ENCODE measurements at places on chromosomes 2 and 18.
A peak's percentile ranks its signal among the peaks of the same experiment; 100 is the strongest.

GRCh38 chr2:205076405-205076804 lies 531.1 kb downstream of the PARD3B start:
- DNase-seq = no peak

- peak; percentile 57 for DNase-seq
Observed at GRCh38 chr2:64595397-64596176, 58.1 kb downstream of the SERTAD2 start.

GRCh38 chr2:191629976-191630712 lies 47.8 kb upstream of the NABP1 start:
- no peak for DNase-seq

GRCh38 chr18:77469131-77469530 lies 219.5 kb downstream of the GALR1 start:
- DNase-seq = no peak

GRCh38 chr2:203811491-203812221 lies 55.9 kb upstream of the CTLA4 start:
- DNase-seq = peak; percentile 87

- no peak for DNase-seq
Observed at GRCh38 chr2:190407246-190407661, 901 bp upstream of the MFSD6 start.

DNA sequence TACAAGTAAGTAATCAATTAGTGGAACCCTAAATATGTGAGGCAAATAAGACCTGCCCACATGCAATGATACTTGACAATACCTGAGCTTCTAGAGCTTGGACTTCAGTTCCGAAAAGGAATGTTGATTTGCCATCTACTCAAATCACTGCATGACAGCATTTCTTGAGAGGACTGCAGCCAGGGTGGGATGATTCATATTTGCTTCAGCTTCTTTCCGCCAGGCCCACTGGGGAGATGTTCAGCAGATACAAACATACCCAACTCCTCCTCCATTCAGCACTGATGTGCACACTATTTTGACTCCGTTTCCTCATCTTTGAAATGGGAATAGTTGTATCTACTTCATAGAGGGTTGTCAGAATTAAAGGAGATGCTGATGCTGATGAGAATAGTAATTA lies 28.8 kb upstream of the TMEM177 start:
- DNase-seq = peak; percentile 35

- no peak for DNase-seq
Observed at GRCh38 chr2:2291500-2292260, 39.4 kb downstream of the MYT1L start.

- peak; percentile 55 for DNase-seq
Observed at GRCh38 chr2:232633413-232634205, at the start of gene EFHD1. TSS of gene EFHD1 (plus strand) at chr2:232633604. CDS start at chr2:232633705, 101 bp downstream.

DNA sequence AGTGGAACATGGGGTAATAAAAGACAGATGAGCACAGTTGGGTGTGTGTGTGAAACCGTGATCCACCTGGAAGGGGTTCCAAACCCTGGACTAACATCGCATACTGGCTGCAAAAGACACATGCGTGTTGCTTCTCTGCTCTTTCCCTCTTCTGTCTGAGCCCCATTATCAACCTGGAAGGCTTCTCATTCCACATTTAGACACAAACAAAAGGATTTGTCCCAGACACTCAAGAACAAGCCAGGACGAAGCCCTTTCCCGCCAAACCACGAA lies 7.0 kb upstream of the SP9 start:
- DNase-seq = no peak

DNA sequence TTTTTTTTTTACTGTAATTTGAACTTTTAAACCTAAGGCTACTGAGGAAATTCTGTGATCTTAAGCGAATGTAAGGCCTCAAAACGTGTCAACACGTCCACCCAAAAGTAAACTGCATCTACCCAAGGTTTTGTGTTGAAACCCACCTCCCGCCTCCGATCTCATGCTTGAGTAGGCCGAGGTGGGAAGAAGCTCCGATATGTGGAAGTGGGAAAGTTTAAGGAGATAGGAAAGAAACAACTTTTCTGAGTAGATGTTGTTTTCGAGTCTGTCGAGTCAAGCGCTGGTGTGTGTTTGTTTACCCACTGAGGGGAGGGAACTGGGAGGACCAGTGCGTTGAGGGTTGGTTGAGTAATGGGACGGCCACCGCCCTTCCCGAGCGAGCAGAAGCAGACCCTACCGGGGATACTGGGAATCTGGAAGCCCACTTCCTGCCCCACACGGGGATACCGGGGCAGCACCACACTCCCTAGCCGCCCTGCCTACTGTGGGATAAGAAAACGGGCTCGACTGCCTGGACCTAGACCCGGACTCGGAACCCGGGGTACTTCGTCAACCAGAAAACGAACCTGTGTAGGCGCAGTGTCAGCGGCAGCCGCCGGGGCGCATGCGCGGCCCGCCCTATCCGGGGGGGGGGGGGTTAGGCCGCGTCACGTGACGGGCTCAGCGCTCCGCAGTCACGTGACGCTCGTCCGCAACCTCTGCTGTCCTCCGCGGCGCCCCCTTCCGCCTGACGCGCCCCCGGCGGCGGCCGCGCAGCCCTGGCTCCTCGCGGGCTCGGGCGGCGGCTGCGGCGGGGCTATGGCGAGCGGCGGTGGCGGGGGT lies at the start of gene RETREG2:
TSS of gene RETREG2 (plus strand) at position 724 of the 825 bp plus-strand sequence. CDS start at position 802, 78 bp downstream.
- DNase-seq = peak; percentile 95

- DNase-seq = no peak
Observed at GRCh38 chr2:10956006-10956790, 44.5 kb downstream of the KCNF1 start.

DNA sequence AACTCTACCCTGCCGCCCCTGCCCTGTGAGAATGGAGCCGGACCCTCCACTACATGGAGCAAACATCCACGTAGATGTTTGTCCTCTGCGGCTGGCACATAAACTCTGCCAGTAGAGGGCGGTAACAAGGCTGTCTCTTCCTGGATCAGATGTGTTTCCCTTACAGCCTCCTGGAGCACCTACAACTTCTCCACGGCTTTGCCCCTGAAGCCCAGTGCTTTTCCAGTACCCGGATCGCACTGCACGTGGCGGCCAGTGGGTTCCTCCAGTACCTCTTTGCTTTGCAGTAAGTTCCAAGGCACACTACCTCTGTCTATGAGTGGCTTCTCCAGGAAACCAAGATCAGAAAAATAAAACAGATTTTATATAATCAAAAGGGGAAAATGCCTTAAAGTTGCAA lies 651.3 kb downstream of the DCDC2C start:
- DNase-seq = no peak

- DNase-seq = no peak
Observed at GRCh38 chr2:23530909-23531276, 145.9 kb downstream of the KLHL29 start.

DNA sequence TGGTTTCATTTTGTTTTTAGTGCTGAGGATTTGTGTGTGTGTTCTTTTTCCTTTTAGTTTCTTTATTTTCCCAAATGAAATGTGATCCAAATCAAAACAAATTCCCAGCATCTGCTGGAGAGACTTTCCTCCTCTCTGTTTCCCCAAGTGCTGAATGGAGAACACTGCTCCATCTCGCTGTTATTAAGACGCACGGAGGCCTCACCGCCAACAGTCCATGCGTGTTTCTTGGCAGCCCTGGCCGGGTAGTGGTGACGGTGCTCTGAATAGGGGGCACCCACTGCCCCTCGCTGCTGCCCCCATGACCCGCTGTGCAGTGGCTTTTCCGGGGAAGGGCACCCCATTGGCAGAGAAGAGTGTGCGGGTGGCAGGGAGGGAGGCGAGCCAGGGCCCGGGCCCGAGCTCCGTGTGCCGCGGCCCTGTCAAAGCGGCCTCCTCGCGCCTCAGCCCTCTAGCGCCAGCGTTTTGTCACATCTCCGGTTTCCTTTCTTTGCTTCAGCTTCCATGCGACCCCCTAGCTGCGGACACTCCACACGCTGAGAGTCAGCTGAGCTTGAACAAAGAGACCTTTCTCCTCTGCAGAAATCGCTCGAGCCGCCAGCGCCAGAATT lies 473.7 kb upstream of the SALL3 start:
- DNase-seq = no peak

GRCh38 chr2:74846481-74846880 lies 12.6 kb downstream of the HK2 start:
- no peak for DNase-seq

- no peak for DNase-seq
Observed at GRCh38 chr18:50638884-50639420, 79.1 kb downstream of the MAPK4 start.

- DNase-seq = peak; percentile 91
Observed at GRCh38 chr2:217996361-217996760, 6.4 kb downstream of the TNS1 start.

- no peak for DNase-seq
Observed at GRCh38 chr2:167506395-167506794, 618.1 kb downstream of the XIRP2 start.

- DNase-seq = peak; percentile 14
Observed at GRCh38 chr2:50535971-50536759, 495.8 kb downstream of the NRXN1 start.

GRCh38 chr2:217691920-217692666 lies 310.7 kb downstream of the TNS1 start:
- peak; percentile 38 for DNase-seq

DNA sequence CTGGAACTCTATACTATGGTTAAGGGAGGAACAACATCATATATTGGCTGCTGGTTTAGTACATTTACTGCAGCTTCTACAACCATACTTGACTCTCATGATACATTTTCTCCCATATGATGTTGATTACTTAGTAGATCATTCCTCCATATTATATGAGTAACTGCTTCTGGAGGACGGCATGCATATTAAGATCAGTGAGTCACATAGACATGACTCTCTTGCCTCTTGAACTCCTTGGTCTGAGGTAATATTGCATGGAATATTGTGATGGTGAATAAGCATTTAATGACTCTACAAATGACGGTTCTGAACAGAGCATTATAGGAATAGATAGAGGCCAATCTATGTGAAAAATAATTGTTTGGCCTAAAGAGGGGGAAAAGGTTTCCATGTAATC lies 418.8 kb upstream of the SPHKAP start:
- peak; percentile 29 for DNase-seq

DNA sequence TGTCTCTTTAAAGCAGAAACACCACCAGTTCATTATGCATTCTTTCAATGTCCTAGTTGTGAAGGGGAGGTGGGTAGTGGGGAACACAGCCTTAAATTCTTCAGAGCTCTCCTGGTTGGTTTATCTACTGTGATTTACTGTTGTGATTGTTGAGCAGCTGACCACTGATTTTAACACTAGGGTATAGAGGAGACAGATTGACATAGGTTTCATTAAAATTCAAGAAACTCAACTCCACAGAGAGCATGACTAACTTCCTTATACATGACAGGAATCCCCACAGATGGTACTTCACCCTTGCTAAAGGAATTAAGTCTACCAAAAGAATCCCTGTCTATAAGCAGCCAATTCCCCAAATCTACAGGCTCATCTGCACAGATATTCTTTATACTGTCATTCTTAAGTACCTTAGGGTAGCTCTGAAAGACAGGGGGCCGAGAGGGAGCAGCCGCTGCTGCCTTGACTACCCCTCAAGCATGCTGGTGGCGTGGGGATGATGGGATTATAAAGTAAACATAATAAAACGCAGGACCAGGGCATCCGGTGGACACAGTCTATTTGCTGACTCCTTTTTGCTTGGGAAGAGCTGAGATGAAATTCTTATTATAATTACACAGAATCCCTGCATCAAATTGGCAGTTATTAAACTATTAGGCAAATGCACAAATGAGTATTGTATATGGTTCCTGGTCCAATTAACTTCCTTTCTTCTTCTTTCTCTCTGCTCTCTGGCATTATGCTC lies 1377.6 kb upstream of the PIK3C3 start:
- DNase-seq = no peak

DNA sequence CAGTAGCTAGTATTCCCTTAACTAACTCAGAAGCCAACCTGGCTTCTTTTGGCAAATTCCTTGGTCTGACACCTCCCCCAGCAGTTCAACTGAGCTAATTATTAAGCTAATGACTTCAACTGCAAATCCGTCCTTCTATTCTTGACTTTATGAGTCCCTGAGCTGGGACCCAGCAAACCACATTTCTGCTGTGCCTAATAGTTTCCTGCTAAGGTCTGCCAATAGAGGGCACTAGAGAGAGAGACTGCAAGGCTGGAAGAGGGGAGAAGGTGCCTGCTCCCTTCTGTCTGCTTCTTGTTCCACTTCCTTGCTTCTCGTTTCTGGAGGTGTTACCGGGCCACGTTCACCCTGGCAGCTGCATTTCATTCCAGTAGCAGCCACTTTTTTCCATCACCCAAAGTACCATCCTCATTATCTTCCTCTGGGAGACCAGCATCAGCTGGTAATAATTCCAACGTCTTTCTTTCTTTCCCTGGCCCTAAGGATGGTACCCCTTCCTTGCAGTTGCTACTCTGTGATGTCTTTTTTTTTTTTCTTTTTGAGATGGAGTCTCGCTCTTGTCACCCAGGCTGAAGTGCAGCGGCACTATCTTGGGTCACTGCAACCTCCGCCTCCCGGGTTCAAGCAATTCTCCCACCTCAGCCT lies 352.0 kb downstream of the TNS1 start:
- peak; percentile 78 for DNase-seq

DNA sequence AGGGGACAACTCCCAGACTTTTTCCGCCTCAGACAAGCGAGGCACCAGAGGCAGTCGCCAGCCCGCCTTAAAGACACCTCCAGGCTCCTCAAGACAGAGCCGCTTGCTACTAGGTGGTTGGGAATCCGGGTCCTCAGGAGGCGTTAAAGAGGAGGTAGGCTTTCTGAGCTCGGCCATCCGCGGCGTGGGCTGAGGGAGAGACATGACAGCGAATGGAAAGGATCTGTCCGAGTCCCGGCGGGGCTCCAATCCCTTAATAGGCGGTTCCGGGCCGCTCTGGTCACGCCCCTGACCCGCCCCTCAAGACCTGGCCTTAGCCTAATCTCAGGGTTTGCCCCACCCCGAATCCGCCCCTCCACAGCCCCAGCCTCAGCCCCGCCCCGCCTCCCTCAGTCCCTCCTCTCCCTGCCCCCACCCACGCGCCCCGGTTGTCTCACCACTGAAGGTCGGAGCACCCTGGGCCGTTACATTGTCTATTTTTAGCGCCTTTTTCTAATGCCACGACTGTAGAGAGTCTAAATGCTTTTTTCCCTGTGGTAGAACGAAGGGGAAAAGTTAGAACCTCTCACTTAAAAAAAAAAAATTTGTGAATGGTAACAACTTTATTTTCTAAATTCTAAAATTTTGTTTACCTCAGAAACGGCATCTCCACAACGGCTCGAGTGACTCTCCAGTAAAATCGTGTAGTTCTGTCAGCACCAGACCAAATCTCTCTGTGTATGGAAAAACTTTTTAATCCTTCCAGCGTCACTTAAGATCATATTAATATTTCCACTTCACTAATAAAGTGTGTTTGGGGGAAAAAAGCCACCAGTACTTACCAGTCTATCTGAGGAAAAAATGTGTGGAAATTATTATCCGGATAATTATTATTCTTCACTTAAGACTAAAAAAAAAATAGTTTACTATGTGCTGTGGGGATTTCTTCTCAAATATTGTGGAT lies at the start of gene RAD51AP2:
TSS of gene RAD51AP2 (minus strand) at position 229 of the 943 bp plus-strand sequence. CDS start at position 204, 25 bp downstream.
- DNase-seq = peak; percentile 74

All from cardiac fibroblast (primary cell).